ENCODE measurements at places on chromosomes 3 and 15.

- no peak for DNase-seq
Observed at GRCh38 chr3:61875976-61876671, 314.8 kb downstream of the PTPRG start.

DNA sequence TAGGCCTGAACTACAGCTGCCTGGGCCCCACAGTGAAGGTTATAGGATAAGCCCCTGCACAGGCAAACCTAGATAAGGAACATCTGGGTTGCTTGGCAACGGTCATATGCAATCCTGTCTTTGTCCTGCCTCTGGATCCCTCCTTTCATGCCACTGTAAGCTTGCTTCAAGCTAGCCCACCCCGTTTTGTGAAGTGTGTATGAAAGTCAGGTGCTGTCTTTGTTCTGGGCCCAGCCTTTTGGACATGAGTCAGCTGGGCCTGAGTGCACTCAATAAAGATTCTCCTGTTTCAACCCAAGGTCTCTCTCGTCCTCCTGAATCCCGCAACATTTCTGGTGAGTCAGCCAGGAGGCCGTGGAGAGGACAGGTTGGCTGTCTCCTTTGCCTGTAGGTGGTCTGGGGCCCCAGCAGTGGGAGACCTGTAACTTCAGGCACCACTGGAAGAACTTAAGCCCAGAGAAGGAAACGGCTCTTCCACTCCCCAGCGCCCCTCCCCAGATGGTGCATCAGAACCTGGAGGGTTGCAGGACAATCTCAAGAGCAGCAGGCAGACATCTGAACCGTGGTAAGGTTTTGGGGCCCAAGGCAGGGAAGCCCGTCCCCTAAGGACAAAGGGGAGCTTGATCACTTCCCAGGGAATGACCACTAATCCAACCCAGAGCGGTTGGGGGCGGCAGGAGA is 8.3 kb upstream of the SLC9C1 start:
- peak; percentile 4 for DNase-seq

DNA sequence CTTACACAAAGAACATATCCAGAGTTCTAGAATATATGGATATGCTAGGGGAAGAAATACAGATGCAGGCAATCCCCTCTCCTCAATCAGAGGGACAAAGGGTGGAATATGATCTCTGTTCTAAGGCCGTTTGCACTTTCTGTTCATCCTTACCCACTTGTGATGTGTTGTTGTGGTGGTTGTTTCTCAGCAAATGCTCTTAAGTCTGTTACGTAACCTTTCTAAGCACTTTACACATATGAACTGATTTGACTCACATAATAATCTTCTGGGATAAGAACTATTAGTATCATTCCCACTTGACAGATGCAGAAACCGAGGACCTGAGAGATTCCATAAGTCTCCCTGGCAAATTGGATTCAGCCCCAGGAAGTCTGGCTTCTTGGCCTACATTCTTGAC is 40.5 kb downstream of the NGRN start:
- no peak for DNase-seq

GRCh38 chr3:151203051-151203420 is at the start of gene GPR171:
GPR171 (minus strand) TSS chr3:151203216; CDS start chr3:151199386, 3,830 bp downstream.
- DNase-seq: no peak

GRCh38 chr3:114649331-114649730 is 355.5 kb downstream of the TIGIT start:
- DNase-seq: peak; percentile 67

GRCh38 chr3:178850450-178851190 is 221.0 kb downstream of the ZMAT3 start:
- DNase-seq: peak; percentile 1

- no peak for DNase-seq
Observed at GRCh38 chr15:26134812-26135211, 271.7 kb upstream of the ATP10A start.

DNA sequence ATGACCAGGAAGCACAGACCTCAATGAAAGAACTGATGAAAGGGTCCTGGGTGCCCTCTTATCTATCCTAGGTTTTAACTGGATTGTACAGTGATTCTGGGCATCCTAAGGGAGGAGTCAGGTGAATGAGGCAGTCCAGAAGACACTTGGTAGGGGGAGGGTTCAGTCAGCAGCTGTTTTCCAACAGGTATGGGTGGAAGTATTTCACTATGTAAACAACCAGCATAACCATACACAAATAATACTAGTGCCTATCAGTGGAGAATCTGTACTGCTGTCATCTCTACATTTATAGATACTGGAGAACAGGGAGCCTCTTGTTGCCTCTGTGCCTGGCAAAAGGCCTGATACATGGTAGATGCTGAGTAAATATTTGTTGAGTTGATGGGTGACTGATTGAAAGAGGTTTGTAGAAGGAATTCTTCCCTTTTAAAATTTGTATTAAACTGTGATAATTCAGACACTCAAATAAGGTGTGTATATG is 328.5 kb downstream of the RBMS3 start:
- DNase-seq: no peak

DNA sequence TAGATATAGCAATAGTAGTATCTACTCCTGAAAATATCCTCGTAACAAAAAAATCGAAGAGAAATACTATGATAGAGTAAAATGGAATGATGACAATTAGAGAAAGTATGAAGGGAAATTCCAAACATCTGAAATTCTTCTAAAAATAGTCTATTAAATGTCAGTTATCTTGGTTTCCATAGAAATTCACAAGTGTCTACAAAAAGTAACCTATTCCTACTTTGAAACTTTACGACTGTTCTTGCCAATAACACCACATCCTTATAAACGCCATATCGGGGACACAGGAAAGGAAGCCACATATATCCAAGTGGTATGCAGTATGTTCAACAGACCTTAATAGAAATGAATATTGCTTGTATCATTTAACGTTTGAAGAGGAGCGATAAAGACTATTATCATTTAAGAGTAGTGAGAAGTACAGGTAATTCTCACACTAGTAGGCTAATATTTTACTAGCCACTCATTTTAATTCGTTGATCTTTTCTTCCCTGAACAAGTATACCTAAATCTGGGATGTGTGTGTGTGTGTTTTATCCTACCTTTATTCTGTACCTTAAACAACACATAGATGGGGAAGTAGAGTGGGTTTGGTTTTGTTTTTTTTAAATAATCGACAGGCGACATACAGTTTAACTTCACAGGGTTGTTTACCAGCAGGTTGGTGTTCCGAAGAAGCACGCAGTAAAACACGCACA is 1.2 kb downstream of the GPR176 start:
- DNase-seq: peak; percentile 95

- peak; percentile 68 for DNase-seq
Observed at GRCh38 chr3:155739154-155739553, 5.7 kb downstream of the PLCH1 start.

- peak; percentile 52 for DNase-seq
Observed at GRCh38 chr3:72694398-72694797, 153.8 kb downstream of the SHQ1 start.

- DNase-seq: no peak
Observed at GRCh38 chr3:43769885-43770425, 79.2 kb downstream of the ABHD5 start.

DNA sequence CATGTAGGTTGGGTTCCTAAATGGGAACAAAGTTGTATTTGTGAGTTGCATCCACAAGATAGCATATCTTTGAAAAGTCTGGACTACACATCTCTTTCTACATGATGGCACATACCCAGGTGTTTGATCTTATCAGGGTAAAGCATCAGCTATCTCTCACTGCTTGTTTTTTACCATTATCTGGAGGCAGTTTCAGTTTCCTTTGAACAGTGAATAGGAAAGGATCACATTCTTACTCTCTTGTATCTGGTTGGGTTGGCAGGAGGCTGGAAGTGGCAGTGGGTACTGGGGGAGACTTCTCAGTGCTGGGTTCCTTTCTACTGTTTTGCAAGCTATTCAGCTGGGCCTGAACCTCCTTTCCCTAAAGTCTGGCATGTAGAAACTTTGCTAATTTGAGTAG is 4.1 kb downstream of the CEMIP start:
- DNase-seq: no peak

GRCh38 chr3:21508246-21508645 is 242.8 kb downstream of the ZNF385D start:
- DNase-seq: no peak

DNA sequence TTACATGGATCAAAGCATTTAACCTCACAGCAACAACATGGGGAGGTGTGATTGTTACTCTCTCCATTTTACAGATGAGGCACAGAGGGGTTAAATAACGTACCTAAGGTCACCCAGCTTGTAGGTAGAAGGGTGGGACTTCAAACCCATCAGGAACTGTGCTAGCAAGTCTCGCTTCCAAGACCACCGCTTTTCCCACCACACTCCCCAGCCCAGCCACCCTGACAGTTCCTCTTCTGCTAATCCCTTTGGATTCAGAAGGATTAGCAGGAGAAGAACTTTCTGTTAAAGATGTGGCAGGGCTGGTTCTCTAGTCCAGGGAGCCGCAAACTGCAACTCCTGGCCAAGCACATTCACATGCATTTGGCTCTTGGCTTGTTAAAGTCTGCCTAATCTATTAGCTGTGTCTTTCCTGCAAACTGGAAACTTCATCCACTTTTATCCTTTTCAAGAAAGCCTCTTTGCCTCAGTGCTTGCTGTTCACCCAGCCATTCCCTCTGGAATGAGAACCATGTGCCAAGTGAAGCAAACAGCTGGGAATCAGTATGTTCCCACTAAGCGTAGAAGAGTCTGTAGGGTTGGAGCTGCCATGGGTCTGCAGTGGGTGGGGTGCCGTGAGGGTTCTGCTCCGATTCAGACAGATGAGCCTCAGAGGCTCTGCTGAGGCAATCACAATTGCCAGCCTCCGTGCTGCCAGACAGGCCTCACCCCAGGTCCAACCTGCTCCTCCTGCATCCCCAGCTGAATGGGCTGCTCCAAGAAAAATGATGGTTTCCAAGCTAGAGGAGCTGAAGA is 44.6 kb downstream of the POMGNT2 start:
- DNase-seq: no peak

- DNase-seq: no peak
Observed at GRCh38 chr15:90929246-90930019, 2.9 kb downstream of the HDDC3 start.

DNA sequence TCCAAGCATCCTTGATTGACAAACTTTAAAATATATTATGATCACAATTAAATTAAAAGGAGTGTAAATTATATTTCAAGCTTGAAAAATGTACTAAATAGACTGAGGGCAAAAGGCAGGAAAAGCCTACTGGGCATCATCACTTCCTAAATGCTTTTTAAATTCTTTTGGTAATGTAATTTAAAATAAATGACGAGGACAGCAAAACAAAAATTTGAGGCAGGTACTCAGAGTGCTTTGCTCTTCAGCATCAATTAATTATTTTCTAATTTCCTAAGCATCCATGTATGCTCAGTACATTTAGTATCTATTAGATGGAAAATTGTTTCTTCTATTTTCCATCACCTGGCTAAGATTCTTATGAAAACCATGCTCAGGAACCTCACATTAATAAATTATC is 5.2 kb downstream of the CBLB start:
- no peak for DNase-seq

GRCh38 chr3:5078151-5078550 is 43.9 kb upstream of the ARL8B start:
- no peak for DNase-seq

DNA sequence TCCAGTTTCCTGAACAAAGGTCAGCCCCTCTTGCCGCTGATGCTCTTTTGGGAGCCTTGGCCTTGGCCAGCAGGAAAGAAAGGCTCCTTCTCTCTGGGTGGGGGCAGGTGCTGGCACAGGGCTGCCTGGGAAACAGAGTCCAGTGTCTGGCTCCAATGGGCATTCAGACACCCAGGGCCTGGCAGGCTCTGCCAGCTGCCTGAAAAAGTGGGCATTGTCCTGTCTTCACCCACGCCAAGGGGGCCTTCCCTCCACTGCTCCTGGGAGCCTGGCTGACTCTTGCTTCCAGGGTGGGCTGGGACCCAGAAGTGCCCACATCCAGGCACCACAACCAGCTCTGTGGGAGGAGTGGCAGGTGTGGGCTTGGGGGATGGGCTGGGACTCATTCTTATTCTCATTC is 62.7 kb downstream of the RHCG start:
- no peak for DNase-seq

DNA sequence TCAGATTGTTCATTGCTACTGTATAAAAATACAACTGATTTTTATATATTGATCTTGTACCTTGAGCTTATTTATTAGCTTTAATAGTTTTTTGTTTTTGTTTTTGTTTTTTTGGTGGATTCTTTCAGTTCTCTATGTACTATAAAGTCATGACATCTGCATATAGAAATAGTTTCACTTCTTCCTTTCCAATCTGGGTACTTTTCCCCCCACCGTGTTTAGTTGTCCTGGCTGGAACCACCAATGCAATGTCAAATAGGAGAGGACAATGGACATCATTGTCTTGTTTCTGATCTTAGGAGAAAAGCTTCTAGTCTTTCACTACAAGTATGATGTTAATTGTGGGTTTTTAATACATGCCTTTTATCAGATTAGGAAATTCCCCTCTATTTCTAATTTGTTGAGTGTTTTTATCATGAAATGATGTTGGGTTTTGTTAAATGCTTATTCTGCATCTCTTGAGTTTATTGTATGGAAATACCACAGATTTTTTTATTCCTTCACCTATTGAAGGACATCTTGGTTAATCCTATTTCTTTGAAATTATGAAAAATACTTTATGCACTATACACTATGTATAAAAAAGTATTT is 2.8 kb upstream of the XCR1 start:
- no peak for DNase-seq

GRCh38 chr3:127572735-127573134 is 17.8 kb downstream of the TPRA1 start:
- no peak for DNase-seq

- DNase-seq: peak; percentile 15
Observed at GRCh38 chr3:167095976-167096375, 284.1 kb downstream of the ZBBX start.

DNA sequence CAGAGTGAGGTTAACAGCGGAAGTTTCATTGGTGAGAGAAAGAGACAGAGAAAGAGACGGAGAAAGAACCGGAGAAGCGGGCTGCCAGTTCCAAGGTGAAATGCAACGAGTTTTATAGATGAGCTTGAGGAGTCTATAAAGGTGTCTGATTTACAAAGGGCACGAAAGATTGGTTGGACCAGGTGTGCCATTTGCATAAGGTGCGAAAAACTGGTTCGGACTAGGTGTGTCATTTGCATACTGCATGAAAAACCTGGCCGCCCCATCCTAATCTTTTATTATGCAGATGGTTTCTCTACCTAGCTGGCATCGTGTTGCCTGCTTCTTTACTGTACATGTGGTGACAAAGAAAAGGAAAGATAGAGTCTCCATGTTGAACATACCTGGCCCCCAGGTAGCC is 253.8 kb upstream of the IGF1R start:
- DNase-seq: no peak

DNA sequence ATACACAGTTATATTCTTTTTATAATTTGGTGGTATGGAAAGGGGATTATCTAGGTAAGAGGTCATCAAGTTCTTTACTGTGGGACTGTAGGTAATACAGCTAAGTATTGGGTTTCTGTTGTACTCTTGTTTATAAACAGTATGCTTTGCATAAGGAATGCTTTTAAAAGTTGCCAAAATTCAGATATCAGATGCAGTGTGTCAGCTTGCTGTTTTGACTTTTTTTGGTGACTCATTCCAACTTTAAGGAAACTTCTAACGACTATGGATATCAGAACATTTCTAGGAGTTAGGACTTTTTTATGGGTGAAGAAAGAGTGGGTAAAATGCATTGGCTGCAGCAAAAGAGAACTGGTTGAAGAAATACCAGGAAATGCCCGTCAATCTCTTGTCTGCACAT is 2.8 kb downstream of the SCAANT1 start:
- DNase-seq: no peak

GRCh38 chr3:123807820-123808219 is 76.3 kb downstream of the MYLK start:
- DNase-seq: no peak

Data from fibroblast of skin of right quadriceps (primary cell).